ENCODE measurements at places on chromosomes 16 and 17. TPM values are rescaled to one million over a fixed set of nuclear protein-coding genes. Genes with fewer than 3 reads are reported as not detected.

CCL17 gene
- not detected for total RNA-seq

DNA sequence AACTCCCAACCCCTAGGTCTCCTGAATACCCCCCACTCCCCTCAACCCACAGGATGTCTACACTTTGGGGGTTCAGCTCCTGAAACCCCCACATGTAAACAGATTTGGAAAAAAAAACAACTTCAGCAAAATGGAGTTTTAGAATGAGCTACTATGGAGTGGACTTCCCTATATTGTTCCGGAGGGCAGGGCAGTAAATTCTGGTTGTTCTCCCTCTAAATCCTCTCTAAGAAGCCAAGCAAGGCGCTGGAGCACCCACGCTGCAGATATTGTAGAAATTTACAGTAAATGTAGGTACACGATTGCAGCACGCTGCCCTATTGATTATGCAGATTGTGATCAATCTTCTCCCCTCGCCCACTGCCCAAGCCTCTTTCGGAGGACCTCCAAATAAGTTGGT lies 8.5 kb upstream of the ZFHX3 start:
- DNase-seq, result no peak

GRCh38 chr17:50003911-50004310 lies 8.9 kb upstream of the DLX3 start:
- no peak for DNase-seq

COX6A2 gene
- total RNA-seq, result not detected

Measured in HT1080 (cell line).